Activated CD8-positive, alpha-beta memory T cell treated with anti-CD3 and anti-CD28 coated beads for 1 hour (primary cell): ENCODE measurements at places on chromosomes 4 and X.

- DNase-seq = no peak
These were observed 5.1 kb upstream of the APBB2 start for GRCh38 chr4:41219421-41219950.

DNA sequence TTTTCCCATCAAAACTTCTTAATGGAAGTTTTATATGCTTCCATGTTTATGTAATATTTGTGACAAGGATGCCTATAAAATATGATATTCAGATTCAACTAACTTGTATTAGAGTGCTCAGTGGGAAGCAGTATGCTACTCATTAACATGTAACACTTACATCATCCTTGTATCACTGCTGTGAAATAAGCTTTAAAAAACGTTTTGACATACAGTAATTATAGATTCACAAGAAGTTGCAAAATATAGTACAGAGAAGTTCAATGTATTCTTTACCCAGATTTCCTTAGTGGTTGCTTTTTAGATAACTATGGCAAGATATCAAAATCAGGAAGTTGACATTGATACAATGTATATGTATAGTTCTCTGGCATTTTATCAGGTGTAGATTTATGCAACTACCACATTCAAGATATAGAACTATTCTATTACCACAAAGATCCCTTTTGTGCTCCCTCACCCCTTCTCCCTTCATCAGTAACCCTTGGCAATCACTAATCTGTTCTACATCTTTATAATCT, 56.3 kb downstream of the DTHD1 start:
- no peak for DNase-seq

DNA sequence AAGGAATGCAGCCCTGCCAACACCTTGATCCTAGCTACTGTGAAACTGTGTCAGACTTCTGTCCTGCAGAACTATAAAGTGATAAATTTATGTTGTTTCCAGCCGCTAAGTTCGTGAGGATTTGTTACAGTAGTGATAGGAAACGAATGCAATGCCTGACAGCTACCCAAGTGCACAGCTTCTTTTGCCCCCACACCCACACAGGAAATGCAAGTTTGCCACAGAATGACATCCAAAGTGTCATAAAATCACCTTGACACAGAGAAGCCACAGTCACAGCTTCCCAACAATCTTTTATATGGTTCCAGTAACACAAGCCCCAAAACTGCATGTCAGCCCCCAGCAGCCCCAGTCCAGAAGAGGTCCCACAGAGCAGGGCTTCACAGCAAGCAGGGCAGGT, 216.9 kb upstream of the S100G start:
- no peak for DNase-seq

DNA sequence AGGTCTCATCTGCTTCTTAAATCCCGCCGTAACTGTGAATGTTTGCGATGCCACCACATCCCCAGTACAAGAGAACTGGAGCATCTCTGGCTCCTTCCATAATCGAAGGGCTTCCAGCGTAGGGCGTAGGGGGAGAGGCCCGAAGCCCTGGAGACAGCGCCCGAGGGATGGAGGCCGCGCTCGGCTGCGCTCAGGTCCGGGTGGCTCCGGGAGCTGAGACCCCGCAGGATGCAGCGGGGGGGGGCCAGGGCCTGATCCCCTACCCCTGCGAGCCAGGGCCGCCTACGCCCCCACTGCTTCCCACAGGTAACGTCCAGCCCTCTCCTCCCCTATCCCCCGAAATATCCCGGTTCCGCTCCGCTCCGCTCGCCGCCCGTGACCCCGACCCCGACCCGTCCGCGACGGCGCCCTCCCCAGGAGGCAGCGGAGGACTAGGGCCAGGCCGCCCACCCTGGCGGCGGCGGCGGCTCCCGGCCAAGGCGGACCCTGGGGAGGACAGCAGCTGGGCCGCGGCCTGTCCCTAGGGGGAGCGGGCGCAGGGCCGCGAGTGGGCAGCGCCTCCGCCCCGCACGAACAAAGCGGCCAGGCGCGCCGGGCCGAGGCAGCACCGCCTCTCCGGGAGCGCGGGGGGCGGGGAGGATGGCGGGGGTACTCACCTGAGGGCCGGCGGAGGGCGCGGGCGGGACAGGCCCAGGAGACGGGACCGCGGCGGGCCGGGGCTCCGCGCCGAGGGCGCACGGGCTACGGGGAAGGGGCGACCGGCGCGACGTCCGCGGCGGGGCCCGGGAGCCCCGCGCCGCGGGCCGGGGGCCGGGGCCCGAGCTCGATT, 723 bp downstream of the WDFY3 start:
- DNase-seq = no peak

GRCh38 chr4:162350331-162350730, 186.5 kb upstream of the FSTL5 start:
- DNase-seq = no peak

GRCh38 chr4:65917486-65917885, 247.2 kb upstream of the EPHA5 start:
- DNase-seq = no peak

GRCh38 chr4:8324640-8325239, 55.2 kb downstream of the HTRA3 start:
- no peak for DNase-seq

DNA sequence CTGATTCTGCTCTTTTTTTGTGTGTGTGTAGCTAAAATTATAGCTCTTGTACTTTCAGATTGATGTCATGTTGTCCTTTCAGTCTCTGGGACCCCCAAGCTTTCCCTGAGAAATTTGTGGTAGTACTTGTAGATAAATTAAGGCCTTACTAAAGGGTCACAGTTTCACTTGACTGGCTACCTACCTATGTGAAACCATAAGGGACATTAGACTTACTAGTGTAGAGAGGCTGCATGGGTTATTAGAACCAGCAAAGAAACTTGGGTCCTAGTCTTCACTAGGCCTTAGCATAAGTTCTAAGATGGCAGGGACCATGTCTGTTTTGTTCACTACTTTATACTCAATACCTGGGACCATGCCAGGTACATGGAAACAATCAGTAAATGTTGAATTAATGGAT, 21.4 kb downstream of the WDR44 start:
- no peak for DNase-seq

DNA sequence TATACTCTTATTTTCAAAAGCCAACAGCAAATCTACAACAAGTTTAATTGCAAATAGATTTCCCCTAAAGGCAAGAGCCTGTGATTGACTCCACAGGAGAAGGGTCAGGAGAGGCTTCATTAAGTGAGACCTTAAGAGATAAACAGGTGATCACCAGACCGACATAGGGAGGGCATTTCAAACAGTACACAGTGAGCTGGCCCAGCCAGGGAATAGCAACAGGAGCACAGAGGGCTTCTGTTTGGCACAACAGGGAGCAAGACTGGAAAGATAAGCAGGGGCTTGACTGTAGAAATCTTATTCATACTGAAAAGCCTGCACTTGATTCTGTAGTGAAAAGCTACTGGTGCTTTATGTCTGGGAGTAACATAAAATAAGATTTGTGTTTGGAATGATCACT, 3.9 kb downstream of the RUFY3 start:
- no peak for DNase-seq

DNA sequence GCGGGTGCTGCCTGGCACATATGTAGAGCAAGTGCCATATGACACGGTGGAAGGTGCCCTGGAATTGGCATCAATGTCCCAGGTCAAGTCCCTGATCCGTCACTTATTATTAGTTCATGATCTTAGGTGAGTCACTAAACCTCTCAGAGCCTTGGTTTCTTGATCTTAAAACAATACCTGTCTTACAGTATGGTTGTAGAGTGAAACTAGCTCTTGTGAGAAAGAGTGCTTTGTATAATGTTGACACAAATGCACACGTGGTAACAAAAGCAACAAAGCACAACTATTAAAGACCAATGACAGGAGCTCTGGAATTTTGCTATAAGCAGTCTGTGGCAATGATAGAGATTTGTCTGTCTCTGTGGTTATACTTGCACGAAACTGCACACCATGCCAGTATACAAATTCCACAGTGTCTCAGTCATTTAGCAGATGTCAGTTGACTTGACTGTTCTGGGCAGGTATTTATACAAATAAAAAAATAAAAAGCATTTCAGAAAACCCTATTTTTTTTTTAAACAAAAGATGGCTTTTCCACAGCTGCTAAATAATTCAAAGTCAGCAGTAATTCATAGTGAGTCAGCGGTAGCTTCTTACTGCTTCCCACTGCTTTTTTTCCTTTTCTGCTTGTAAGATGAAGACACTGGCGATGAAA, 19.7 kb upstream of the ACSL1 start:
- DNase-seq = no peak

GRCh38 chr4:152083338-152083737, 322.5 kb upstream of the GATB start:
- DNase-seq = no peak

DNA sequence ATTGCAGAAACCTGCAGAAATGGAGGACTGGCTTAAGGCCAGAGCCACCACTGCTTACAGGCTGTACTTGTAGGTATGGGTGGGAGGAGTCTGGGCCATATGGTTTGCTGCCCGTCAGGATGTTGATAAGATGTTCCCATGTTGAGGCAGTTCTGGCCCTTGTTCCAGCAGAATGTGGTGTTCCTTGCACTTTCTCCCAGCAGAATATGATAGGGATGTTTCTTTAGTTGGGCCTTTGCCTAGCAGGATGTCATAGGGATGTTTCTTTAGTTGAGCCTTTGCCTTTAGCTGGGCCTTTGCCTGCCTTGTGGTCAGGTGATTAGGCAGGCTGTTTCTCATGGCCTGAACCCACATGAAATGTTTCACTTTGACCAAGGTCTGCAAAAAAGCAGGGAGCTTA, 139.1 kb upstream of the PAQR3 start:
- DNase-seq = no peak

DNA sequence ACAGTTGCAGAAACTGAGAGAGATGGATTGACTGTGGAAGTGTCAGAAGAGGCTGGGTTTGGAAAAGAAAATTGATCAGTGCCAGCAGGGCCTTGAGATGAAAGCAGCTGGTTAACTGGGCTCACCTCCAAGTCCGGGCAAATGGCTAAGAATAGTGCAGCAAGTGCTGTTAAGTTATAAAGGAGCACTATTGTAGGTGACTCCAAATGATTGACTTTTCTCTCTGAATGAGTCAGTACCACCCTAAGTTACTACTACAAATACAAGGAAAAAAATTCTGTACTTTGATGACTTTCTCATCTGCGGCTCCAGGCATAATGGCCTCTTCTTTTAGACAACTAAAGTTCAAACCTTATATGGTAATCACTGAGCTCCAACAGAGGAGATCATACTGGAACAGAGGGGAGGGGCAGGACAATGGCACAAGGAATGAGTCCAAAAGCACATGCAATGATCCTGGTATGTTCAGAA, 733.4 kb upstream of the INTU start:
- DNase-seq = no peak

GRCh38 chr4:51830156-51830720, 12.7 kb upstream of the DCUN1D4 start:
- no peak for DNase-seq

DNA sequence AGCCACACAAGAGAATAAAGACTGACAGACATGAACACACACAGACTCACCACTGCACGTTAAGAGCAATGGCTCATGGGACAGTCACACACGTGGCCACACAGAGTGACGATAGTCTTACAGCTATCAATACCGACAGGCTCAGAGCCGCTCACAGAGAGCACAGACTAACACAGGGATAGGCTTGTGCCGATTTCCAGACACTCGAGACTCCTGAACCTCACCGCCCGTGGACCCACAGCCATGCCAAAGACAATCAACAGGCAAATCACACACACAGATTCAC, 716 bp upstream of the SLC38A5 start:
- no peak for DNase-seq

- no peak for DNase-seq
These were observed 224.6 kb downstream of the SPRY1 start for GRCh38 chr4:123621072-123621705.

GRCh38 chr4:95835672-95836071, 4.2 kb upstream of the PDHA2 start:
- DNase-seq = no peak

GRCh38 chrX:19602866-19603622, 87.7 kb upstream of the MAP3K15 start:
- DNase-seq = no peak

GRCh38 chr4:10346023-10346422, 111.2 kb downstream of the ZNF518B start:
- no peak for DNase-seq

- DNase-seq = no peak
These were observed 6.3 kb downstream of the ATRX start for GRCh38 chrX:77779695-77780094.

GRCh38 chrX:139971394-139971749, 6.1 kb upstream of the CXorf66 start:
- no peak for DNase-seq

DNA sequence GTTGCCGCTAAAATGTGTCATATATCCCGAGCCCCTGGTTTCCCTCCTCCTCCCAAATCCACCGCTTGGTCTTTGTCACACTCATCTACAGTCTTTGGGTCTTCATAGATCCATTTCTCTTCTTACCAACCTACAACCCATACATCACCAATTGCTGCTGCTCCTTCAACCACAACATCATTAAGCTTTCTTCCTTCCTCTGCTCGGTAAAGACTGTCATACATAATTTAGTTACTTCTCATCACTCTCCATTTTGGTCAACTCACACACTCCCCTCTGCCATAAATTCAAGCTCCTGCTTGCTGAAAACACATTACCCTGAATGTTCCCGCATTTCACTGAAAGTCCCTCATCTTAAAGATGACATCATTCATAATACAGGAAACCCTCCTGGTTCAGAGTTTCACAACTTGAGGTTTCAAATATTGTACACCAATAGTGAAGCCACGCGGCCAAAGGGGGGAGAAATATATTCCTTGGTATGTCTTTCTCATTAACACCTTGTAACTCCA, 1.7 kb upstream of the DCTD start:
- DNase-seq = no peak

DNA sequence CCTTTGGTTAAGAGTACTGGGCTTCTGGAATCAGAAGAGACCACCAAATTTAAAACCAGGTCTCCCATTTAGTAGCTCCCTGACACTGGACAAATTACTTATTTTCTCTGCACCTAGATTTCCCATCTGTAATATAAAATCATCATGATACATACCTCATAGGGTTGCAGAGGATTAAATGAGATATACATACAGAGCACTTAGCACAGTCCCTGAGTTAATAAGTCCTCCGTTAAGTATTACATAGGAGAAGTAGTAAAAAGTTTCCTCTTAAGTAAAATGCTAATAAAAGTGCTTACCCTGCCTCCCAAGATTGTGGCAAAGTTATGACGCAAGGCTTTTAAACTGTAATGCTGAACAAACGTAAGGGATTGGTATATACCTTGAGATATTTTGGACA, 539 bp upstream of the CHIC1 start:
- no peak for DNase-seq

DNA sequence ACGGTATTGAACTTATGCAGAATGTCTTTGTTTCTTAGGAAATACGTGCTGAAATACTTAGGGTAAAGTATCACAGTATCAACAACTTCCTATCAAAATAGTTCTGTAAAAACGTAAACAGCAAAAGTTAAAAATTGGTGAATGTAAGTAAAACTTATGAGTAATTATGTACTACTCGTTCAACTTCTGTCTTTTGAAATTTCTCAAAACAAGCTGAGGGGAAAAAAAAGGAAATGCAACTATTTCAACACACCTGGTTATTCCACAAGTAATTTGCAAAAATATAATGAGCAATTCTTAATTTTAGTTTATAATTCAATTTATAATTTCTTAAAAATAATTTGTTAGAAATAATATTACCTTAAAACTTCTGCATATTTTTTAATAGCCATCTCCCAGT, 8.3 kb downstream of the PPID start:
- no peak for DNase-seq

GRCh38 chr4:141058591-141059512, 74.4 kb downstream of the RNF150 start:
- DNase-seq = no peak
